Memory B cell (primary cell): ENCODE measurements at places on chromosomes 16 and 17.

DNA sequence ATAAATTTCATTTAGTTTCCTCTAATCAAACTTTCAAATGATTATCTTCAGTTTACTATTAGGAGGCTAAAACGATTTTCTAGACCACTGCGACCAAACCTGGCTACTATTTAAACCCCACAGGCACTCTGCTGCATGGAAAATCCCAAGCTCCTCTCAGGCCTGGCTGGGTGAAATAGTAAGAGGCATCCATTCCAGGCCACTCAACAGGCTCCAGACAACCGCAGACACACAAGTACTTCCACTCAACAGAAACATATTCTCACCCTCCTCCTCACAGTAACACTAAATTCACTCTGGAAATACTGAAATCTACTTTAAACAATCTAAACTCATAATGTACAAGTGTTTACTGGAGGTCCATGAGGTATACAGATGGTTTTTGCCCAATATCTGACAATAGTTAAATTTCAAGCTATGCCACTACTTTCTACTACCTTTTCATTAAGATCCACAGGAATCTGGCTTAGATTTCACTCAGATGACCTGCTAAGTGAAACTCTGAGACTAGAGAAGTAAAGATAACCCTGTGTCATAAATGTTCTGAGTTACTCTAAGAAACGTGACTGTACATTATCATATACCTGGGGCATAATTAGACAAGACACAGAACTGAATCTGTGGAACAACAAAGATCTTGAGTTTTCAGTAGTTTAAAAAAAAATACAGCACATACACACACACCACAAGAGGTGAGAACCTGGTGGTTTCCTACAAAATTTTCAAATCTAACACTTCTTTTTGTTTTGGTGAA is 10.4 kb downstream of the VPS53 start:
- DNase-seq = no peak

DNA sequence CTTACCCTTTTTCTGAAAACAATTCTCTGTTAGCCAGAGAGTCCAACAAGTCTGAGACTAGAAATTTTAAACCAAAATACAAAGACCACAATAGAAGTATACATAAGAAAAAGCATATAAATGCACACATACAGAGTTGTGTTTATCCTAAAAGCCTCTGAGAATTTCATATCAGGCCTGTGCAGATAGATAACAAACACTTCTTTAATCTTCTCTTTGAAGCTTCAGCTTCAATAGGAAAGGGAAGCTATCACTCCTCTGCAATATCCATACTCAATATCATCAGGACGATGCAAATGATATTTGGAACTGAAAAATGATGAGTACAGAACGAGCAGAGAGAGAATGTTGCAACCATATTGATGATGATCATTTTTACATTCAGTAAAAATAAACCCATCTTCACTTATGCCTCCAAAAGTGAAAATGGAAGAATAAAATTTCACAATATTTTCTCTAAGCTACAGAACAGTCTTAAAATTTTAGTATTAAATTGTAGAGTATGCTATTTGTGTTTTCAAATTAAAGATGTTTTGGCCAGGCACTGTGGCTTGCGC is 61.6 kb downstream of the SKAP1 start:
- no peak for DNase-seq

DNA sequence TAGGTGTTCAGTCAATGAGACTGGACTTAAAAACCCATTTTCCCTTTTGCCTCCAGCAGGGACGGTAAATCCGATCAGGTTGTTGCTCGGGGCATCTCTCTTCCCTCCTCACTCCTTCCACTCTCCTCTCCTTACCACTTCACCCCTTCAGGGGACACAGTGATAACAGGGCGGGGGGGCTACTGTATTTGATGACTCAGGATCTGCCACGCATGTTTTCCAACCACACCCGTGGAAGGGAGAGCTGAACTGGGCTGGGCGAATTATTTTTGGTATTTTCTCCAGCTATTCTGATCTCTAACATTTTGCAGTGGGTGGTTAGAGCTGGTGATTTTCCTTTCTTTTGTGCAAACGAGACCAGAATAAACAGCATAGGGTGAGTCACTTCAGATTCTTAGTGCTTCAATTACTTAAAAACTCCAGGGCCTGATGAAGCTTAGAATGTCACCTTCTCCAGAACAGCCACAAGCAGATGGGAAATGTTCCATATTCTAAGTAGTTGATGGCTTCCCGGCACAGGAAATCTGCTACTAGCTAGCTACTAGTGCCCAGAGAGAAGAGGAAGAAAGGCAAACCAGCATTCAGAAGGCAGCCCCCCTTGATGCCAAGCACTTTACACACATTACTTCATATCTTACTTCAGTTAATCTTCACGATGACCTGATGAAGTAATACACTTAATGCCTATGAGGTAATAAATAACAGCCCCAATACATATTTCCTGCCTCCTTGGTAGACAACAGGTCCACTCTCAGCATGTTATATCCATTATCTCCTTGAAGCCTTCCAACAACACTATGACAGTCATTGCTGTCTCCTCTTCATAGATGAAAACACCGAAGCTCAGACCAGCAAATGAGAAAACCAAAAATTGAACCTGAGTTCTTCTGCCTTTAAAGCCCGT is 74.1 kb downstream of the ASIC2 start:
- DNase-seq = no peak

DNA sequence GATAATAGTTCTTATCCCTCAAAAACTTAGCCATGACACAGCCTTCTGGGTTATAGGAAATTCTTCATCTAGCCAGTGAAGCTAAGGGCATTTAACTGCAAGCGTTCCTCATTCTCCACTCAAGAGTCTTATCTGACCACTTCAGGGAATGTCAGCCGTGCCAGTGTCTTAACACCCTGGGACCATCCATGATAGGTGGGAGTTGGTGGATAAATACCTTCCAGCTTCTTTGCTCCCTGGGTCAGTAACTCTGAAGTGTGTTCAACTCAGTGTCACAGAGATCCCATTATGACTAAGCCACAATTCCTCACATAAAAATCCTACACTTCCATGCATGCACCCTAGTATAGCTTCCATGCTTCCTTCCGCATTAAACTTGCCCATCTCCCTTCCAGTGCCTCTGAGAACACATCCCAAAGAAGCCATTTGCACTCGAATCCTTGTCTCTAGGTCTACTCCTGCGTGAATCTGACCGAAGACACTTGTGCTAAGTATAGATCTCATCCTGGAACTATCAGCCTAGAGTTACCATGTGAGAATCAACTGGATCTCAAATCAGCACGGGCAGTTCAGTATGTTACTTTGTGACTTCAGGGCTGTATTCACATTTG is 264.3 kb upstream of the MAF start:
- DNase-seq = no peak

- DNase-seq = no peak
Measured at GRCh38 chr17:53168413-53168812, 654.3 kb upstream of the KIF2B start.

- no peak for DNase-seq
Measured at GRCh38 chr17:17179371-17179827, 26.7 kb downstream of the PLD6 start.

DNA sequence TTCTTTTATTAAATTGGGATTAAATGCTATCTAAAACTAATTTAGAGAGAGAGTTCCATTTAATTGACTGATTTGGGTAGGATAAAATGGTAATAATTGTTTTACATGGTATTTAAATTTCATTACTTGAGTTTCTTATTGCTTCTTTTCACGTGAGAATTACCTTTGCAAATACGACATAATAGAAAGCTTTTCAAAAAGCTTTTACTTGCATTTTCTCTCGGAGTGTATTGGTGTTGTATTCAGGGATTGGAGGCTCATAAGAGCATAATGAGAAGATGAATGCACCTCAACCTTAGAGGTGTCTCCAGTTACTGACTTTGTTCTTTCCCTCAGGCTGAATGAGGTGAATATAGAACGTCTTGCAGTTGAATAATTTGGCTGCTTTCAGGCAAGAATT is 67.4 kb upstream of the CPHXL start:
- DNase-seq = no peak
